ENCODE measurements at places on chromosomes 7 and 10. TPM values are rescaled to one million over a fixed set of nuclear protein-coding genes. Genes with fewer than 3 reads are reported as not detected.

The DBF4 gene
- total RNA-seq: 32.1 TPM

The ANXA8 gene
- 254 TPM for total RNA-seq

DNA sequence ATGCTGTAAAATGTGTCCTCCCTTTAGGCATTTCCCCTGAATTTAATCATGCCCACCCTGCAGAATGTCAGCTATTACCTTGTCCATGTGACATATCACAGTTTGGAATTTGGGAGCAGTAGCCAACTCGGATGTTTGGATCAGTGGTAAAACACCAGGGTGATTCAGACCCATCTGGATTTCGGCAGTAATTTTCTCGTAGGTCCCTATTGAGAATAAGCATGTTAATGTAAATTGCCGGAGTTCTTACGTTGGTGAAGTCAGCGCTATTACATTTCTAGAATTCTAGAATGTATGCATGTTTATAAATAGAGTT lies 44.1 kb downstream of the HGF start:
- no peak for DNase-seq

- DNase-seq: no peak
Observed at GRCh38 chr7:54880326-54880989, 121.4 kb upstream of the SEC61G start.

- no peak for DNase-seq
Observed at GRCh38 chr7:30382607-30383006, 96.0 kb downstream of the NOD1 start.

DNA sequence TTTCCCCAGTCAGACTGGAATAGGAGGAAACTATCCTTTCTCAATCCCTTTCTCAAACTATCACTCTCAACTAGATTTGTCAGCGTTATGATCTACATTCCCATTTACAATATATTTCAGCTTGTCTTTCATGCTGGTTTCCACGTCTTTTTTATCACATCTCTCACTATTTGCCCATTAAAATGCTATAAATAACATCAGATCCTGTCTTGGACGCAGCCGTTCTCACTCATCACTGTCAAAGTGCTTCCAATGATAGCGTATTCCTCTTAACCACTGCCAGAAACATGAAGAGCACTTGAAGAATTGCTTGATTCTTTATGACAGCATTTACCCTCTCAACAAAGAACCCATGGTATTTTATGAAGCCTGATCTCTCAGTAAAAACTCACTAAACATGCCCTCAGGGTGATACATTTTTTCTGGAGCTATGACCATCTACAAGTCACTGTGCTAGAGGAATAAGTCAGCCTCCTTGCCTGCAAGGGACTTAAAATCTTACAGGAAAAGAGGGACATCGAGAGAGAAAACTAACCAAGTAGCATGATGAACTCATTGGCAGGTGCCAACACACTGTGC lies 205.6 kb upstream of the PFKP start:
- DNase-seq: no peak

- no peak for DNase-seq
Observed at GRCh38 chr7:91408388-91409154, 144.3 kb downstream of the FZD1 start.

GRCh38 chr10:14487488-14487883 lies 156.8 kb upstream of the FRMD4A start:
- DNase-seq: no peak

DNA sequence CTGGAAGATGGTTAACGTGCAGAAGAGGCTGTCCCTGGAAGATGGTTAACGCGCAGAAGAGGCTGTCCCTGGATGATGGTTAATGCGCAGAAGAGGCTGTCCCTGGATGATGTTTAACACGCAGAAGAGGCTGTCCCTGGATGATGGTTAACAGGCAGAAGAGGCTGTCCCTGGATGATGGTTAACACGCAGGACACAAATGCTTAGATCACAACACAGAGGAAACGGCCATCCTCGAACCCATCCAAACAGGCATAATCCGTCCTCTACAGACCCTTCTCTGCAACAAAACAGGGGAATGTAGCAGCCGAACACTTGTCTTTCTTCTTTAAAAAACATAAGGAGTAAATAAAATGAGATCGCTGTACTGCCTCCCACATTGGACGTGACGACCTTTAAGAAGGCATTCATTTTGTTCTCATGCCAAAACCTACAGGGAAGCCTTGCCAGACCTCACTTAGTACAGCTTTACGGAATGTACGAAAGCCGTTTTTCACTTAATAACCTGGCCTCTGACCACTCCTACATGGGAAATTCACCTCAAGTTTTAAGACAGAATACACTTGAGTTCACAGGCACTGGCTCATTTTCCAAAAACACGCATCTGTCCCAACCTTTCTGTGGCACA lies 245.2 kb downstream of the ZMYND11 start:
- DNase-seq: no peak
